ENCODE measurements at places on chromosomes 2 and 18.

DNA sequence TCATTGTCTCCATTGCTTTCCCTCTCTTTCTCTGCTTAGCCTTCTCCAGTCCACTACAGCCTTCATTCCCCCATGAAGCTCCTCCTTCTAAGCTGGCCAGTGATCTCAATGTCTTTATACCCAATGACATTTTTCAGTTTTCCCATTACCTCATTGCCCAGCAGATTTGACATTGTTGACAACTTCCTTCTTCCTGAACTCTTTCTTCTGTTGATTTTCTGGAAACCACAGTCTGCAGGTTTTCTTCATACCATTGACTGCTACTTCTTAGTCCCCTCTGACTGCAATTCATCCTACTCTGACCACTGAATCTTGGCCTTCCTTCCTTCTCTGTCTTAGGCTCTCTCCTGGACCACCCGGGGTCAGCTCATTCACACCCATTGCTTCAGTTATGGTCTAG lies 22.9 kb upstream of the SPP2 start:
- DNase-seq, result no peak

DNA sequence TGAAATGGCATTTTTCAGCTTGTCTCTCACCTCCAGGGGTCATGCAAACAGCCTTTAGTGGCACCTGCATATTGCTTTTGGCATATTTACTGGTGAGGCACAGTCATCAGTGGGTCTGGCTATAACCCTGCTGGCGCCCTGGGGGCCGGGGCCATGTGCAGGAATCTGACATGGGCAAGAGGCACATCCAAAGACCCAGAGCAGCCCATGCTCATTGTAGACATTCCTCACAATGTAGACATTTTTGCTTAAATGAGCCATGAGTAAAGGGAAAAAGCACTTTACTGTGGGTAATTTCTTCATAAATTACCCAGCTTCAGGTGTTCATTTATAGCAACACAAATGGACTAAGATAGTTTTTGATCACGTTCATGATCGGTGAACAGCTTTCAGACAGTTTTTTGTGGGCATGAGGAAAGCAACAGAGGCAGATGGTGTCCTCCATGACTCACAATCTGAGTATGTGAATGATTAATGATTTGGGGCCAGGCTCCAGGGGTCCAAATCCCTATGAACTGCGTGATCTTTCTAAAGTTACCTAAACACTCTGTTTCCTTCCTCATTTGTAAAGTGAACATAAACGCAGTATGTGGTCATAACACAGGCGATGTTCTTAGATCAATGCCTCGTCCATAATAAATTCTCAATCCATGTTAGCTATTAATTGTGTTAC lies 85.8 kb downstream of the LIPG start:
- DNase-seq, result no peak

DNA sequence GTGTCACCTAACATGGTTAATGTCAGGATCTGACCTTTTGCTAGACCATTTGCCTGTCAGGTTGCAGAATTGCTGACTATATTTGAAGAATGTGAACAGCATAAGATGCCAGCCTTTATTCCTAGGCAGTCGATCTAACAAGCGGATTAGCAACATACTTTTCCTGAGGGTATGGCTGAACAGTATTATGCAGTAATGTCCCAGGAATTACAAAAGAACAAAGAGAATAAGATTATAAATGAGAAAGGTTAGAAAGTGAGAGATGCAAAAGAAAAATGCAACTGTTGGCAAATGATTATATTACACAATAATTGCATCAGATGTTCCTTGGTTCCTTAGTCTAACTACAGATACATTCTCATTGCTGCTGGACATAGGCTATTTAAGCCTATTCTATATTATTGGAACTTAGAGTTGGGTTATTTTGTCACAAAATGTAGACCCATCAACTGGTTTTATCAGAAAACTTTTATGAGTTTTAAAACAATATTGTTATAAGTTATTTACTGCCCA lies 647.1 kb upstream of the CRIM1 start:
- no peak for DNase-seq

- no peak for DNase-seq
These were observed 15.3 kb downstream of the PDE11A start for GRCh38 chr2:178057179-178057680.

DNA sequence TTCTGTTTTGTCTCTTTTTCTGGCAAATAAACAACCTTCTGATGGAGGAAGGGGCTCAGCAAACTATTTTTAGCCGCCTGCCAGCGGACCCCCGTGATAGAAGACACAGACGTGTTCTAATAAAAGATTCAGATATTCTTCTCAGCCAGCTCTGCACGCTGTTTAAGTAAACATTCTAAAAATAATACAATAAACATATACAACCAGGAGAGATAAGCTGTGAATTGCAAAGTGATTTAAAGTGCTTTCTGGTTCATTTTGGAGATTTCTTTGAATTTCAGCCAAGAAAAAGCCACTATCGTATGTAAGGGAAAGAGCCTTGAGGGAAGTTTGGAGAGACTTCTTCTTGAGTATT lies 201.3 kb downstream of the EPHA4 start:
- DNase-seq, result no peak

- DNase-seq, result no peak
These were observed 192.2 kb upstream of the FBXO11 start for GRCh38 chr2:48098539-48098938.

- no peak for DNase-seq
These were observed 26.4 kb downstream of the ASXL2 start for GRCh38 chr2:25851740-25852503.

GRCh38 chr2:40396124-40396523 lies 55.8 kb downstream of the SLC8A1 start:
- no peak for DNase-seq

GRCh38 chr2:104049438-104049837 lies 804.5 kb upstream of the POU3F3 start:
- no peak for DNase-seq

GRCh38 chr2:135745545-135745944 lies 3.9 kb downstream of the UBXN4 start:
- no peak for DNase-seq

DNA sequence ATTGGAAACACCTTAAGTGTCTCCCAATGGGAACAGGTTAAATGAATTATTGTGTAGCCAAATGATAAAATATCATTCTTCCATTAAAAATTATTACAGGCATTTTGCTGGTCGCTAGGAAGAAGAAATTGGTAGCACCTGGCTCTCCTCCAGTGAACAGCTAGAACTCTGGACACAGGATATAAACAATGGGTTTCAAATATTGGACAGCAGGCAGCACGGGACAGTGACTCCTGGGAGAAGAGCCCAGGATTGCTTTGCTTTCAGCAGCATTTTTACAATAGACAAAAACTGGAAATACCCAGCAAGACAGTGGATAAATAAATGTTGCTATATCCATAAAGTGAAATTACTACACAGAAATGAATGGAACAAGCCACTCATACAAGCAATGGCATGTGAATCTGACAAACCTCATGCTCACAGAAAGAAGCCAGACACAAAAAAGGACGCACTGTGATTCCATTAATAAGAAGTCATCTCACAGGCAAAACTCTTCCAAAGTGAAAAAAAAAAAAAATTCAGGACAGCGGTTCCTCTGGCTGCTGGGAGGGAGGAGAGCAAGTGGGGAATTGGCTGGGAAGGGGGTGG lies 50.5 kb downstream of the LAMA1 start:
- no peak for DNase-seq

- no peak for DNase-seq
These were observed 177.7 kb downstream of the INSIG2 start for GRCh38 chr2:118265873-118266455.

- DNase-seq, result no peak
These were observed 30.6 kb downstream of the SCN3A start for GRCh38 chr2:165173215-165173614.

GRCh38 chr2:118148809-118149208 lies 60.5 kb downstream of the INSIG2 start:
- no peak for DNase-seq

DNA sequence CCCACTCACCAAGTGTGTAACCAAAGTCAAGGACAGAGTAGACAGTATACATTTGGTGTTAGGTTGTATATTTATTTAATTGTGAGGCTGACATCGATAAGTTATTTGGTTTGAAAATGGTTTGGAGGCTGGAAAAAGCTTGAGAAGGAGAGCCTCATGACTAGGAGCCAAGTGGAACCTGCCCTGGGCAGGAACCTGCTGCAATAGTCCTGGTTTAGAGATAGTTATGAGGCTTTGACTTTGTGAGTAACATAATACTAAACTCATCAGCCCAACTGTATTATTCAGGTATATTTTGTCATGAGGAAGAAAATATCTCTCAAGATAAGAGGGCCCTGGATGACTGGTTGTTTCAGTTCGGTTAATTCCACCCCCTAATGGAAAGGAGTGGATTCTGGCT lies 234.3 kb upstream of the CYRIA start:
- DNase-seq, result no peak

- DNase-seq, result no peak
These were observed 59.3 kb upstream of the MYCN start for GRCh38 chr2:15881120-15881433.

DNA sequence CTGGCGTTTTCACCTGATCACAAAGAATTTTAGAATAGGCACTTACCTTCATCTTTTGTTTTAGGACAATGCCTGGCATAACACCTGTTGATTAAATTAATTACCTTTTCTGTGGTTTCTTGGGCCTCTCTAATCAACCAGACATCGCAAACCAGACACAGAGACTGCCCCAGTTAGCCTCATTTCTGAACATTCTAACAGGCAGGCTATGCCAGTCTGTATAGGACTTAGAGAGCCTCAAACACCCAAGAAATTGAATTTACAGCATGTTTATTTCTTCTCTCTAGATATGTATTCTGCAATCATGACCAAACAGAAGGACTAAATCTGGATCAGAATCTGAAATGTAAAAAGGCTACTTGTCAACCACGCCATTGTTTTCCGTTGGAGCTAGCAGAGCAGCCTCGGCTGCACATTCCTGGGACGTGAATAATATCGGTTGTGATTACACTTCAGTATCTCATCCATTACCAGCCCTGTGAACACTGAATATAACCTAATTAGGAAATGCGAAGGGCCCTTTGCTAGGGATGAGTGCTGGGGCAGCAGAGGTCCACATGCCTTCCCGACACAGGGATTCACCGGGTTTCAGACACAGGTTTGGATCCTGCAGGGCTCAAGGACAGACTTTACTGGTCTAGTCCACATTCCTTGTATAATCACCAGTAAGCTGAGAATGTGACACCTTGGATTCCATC lies 17.5 kb upstream of the CDC42EP3 start:
- DNase-seq, result no peak

DNA sequence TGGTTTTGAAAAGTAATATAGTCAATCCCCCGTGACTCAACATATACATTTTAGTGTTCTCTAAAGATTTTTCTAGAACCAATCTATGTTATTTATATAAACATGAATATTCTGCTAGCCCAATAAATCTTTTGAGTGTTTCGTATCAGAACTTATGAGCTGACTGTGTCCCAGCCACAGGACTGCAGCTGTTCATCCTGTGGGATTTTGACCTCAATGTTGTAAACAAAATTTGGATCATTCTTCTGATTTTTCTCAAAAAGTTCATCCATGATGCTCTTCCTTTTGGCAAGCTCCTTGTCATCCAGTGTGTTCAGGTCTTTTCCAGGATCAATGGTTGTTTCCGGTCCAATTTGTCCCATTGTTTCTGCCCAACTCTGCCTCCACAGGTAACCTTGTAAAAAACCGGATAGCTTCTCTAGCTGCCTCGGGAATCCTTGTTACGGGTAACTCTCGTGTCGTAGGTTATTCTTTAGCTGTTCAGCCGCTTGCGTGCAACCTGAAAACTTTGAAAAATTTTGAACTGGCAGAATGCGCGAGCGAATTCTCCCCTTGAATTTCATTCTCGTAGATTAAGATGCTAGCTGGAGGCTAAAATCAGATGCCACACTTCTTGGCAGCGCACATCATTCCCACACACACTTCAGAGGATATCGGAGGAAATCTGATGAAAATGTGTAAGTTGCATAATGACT lies 195.2 kb downstream of the SH3BP4 start:
- no peak for DNase-seq

DNA sequence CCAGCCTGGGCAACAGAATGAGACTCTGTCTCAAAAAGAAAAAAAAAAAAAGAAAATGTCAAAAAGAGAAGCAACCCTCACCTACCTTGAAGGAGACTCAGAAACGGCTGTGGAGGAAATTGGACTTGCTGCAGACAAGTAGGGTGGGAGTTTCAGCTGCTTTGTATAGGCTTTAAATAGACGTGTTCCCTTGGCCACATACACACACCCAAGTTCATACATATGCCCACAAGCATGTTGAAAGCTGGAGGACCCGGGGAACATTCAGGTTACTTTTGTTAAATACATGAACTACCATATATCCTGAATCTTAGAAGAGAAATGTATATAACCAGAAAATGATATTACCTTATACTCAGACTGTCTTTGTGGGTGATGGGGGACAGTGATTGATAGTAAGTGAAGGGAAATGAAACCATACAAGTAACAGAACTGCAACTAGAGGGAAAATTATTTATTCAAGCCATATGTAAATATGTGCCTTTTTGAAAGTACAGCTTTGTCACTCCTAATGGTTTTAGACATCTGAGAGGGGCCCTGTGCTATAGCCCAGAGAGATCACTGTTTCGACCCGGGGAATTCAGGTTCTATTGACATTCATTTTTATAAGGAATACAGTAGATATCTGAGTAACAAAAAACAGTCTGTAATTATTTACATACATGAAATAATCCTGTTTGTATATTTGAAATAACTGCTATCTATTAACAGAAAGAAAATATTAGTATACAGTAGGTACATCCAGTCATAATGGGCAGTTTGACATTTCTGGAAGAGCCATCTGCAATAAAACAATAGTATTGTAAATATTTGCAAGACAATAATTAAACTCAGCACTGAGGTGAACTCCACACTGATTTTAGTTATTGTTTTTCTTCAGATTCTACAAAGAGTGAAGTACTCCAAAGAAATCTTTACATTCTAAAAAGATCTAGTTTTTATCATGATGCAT lies 48.0 kb upstream of the TGIF1 start:
- DNase-seq, result no peak

GRCh38 chr2:50863218-50863617 lies 168.7 kb downstream of the NRXN1 start:
- DNase-seq, result no peak

DNA sequence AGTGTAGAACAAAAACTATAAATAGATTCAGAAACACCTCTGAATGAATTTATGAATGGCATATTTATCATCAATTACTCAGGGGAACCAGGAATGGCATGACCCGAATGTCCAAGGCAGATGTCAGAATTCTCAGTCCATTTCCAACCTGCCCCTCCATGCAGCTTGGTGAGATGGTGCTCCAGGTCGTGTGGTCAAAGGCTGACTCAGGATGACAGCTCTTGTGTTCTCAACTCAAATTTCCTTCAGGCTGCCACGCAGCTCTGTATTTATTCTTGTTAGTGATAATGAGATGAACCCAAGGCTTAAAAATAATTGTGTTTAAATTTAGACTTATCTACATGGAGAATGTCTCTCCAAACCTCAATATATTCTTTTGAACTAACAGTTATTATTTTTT lies 146.9 kb downstream of the METTL4 start:
- no peak for DNase-seq
